NCI-H446 treated with DMSO at 0.1 percent for 48 hours (cell line): ENCODE measurements at places on chromosomes 6 and 20.

DNA sequence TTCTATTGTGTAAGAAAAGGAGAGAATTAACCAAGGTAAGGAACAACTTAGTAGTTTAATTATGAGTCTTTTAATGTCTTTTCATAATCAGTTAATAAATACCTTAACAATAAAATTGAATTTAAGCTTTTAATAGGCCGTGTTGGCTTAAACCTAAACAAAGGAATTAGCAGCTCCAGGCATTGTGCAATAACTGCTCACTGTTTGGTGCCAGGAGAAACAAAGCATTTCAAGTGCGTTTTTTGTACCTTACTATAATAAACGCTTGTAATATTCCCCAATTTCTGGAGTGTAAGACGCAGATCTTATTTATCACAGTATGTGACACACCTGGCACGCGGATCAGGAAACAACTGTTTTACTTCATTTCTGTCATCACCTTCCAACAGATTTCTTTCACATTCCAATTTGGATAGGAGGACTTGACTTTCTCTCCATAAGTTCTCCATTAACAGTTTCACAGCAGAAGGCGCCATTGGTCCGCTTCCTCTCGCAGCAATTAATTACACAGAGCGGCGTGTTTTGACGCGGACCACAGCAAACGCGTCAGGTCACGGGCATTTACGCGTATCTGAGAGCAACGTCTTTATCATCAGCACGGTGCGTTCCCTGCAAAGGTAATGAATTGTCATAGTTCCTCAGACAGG, 335.8 kb upstream of the NT5E start:
- no peak for DNase-seq

- DNase-seq: no peak
These were observed 383.0 kb upstream of the ID4 start for GRCh38 chr6:19454001-19454720.

DNA sequence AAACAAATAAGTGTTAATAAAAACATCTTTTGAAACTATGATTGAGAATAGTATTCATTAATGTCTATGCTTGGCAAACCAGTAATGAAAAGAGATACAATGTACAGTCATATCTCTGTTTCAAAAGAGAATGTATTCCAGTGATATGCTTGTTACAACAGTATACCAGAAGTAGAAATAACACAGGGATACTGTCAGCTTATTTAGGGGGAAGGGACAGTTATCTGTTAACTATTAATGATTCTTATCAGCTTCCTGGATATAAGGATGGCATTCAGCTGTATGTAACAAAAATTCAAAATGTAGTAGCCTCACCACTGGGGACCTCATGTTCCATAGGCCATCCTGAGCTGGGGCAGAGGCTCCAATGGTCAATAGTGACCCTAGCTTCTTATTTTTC, 103.8 kb upstream of the TBX18 start:
- DNase-seq: no peak

DNA sequence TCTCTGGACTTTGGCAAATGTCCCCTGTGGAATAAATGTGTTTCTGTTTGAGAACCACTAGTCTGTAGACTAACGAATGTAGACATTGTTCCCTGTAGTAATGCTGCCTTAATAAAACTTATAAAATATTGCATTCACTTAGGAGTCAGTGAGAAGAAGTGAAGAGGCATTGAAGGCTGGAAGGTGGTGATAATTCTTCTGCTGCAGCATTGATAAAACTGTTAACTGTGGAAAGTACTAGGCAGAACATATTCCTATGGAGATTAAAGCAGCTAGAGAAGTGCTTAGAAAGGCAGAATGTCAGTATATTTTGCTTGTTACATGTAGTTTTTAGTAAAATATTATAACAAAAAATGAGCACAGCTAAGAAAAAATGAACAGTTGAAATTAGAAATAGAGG, 4.8 kb downstream of the PGK2 start:
- no peak for DNase-seq

DNA sequence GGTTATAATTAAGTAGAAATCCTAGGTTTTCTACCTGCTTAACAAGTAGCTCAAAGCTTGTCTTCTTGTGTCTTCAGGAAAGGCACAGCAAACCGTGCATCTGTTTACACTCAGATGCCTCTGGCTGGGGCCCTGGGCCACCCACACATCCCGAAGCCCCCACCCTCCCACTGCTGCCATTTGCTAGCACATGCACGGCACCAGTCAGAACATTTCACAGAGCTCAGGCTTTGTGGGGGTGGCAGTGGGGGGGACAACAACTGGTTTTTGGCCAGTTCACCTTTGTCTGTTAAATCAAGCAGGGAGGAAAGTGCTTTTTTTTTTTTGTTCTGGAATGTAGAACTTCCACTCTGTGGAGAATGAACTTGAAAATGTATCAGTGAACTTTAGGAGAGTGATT, 77.7 kb downstream of the LINC00237 start:
- no peak for DNase-seq

DNA sequence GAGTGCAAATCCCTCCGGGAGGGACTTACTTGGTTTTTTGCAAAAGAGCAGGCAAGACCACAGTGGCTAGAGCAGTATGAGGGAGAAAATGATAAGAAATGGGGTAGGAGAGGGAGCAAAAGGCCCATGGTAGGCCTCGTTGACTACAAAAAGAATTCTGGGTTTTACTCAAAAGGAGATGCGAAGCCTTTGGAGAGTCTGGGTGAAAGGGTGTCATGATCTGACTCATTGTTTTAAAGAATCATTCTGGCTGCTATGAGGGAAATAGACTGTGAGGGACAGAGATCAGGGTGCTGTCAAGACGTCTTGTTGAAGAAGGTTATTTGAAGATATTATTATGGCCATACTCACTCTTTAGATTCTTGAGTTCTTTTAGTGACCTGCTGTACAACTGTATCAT, 13.0 kb downstream of the TBC1D32 start:
- no peak for DNase-seq

- DNase-seq: no peak
These were observed 16.8 kb downstream of the HLA-B start for GRCh38 chr6:31340228-31340627.

DNA sequence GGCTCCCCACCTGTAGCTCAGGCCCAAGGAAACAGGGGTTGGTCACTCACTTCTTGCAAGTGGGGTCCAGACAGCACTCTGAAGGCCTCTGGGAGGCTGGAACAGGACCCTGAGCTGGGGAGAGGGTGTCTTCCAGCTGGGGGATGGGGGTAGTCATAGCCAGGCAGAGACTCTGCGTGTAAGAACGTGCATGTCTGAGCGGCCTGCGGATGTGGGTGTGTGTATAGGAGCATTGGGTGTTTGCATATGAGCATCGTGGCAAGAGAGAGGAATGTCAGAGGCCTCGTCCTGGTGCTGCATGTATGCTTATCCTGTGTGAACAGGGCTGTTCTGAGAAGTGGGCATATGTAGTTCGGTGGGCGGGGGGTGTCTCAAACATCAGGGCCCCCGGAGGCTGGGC, 12.1 kb downstream of the BPIFB3 start:
- DNase-seq: no peak

DNA sequence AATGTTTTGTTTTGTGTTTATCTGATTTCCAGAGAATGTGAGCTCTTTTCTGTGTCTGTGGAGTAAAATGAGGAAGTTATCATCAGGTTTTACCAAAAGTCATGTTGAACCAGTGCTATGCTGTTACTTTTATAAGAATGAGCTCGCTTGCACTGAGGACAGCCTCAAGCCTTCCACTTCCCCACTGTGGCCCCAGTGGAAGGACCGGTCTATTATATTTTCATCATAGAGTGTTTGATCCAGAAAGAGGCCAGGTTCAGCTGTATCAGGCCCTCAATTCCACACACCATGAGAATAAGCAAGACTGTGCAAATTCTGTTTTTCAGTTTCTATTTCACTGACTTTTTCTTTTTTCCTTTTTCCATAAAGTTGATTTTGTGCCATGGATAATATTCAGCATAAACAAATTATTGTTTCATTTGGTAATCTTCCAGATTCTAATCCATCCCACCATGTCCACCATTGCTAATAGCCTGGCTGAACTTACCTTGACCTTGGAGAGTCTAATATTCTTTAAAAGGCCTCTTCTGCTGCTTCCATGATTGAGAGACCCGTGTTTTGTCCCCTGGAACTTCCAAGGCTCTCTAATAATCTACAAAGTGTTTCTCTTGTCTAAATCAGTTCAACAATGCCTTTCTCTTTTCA, 286.2 kb downstream of the THBS2 start:
- DNase-seq: no peak

DNA sequence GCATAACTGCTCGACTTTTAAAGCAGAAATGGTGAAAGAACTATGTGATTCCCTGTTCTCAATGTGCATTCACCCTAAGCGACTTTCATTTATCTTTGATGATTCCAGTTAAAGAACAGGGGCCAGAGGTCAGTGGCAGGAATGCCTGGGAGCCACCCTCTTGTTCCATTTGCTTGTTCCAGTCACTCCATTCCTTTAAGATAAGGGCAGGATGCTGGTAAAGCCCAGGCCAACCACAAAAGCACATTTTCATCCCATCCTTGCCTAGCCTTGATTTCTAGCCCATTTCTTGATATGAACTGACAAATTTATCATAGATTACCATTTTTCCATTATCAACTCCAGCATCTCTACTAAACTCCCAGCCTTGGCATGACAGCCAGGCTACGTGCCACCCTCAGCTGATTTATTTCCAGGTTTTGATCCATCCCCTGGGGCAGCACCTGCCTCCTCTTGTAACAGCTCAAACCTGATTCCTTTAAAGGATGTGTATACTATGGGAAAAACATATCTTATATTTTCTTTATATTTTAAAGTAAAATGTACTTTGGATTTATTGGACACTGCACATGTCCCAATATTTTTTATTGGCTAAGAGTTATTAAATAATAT, 19.2 kb downstream of the HMGN3 start:
- DNase-seq: no peak

DNA sequence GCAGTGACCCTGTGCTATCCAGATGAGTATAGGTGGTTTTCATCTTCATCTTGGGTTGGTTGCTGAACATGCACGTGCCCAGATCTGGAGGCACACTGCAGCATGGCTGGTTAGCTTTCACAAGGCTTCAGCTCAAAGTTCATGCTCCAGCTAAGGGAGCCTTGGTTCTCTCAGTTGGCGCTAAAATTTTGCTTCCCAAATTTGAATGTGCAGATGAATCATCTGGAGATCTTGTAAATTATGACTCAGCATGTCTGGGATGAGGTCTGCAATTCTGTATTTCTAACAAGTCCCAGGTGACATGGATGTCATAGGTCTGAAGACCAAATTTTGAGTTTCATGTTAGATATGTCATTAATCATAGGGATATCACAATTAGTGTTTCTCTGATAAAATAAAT, 230.8 kb downstream of the FOXA2 start:
- DNase-seq: no peak

- DNase-seq: no peak
These were observed 157.5 kb upstream of the AHI1 start for GRCh38 chr6:135655055-135655454.

DNA sequence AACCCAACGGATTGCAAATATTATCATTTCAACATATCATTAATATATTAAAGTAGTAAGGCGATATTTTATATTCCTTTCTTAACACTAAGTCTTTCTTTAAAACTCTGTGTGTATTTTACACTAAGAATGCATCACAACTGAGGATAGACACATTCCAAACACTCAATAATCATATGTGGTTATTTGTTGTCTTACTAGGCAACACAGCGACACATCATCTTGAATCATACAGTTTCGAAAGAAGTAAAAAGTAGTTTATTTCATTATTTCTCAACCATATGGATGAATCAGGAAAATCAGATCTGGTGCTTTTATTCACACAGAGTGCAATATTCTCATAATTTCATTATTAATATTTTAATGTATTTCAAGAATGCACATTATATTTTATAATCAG, 662.4 kb downstream of the EPHA7 start:
- DNase-seq: no peak

DNA sequence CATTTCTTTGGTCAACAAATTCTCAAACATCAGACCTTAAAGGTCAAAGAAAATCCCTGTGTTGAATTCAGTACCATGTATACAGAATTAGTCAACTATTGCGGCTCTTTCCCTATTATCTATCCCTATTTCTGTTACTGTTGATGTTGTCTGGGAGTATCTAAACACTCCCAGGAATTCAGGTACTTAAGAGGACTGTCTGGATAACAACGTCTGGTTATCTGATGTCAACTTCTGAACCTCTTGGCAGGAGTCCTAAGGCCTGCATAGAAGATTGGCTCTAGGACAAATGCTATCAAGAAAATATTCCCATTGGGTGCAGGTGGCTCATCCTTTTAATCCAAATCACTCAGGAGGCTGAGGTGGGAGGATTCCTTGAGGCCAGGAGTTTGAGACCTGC, 255.6 kb downstream of the KHDC1L start:
- no peak for DNase-seq

DNA sequence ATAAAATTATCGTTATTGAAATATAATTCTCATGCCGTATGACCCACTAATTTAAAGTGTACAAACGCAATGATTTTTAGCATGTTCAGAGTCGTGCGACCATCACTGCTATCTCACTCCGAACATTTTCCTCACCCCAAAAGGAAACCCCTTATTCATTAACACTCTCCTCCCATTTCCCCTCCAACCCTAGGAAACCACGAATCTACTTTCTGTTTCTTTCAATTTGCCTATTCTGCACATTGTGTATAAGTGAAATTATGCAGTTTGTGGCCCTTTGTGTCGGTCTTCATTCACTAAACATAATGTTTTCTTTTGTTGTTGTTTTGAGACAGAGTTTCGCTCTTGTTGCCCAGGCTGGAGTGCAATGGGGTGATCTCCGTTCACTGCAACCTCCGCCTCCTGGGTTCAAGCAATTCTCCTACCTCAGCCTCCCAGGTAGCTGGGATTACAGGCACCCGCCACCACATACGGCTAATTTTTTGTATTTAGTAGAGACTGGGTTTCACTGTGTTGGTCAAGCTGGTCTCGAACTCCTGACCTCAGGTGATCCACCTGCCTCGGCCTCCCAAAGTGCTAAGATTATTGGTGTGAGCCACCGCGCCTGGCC, 99.7 kb upstream of the ZNF217 start:
- no peak for DNase-seq

DNA sequence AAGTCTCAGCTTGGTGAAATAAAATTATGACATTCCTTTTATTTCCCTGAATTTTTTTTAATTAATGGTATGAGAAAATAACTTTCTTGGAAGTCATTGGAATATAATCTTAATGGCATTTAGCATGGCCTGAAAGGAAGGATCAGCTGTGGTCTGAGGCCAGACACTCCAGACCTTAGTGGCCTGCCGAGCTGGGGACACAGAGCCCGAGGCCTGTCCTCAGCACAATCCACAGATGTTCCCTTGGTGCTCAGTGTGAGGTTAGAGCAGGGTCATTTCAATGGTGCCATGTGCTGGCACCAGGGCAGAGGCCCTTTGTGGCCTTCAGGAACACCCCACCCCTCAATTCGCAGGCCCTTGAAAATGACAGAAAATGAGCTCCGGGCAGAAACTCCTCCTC, 120.6 kb downstream of the ADGB start:
- no peak for DNase-seq

- no peak for DNase-seq
These were observed 107.4 kb upstream of the GRIK2 start for GRCh38 chr6:101286146-101286545.

DNA sequence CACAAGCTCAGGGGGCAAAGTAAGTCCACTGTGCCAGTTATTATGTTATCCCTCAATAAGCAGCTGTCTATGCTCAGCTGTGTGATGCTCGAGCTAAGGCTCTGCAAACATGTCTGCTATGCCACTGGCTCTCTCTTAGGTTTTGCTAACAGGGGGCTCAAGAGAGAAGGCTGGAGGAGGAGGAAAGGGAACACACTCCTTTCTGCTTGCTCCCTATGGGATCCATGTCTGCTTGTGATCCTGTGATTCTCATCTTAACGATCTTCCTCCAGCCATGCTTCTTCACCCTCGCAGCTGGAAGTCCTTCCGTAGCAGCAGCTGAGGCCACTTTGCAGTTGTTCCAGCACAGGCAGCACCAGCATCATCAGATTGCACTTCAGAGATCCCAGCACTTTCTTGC, 37.0 kb upstream of the IGF2R start:
- DNase-seq: no peak
